Esophagus squamous epithelium (tissue), 5 donors: ENCODE measurements at places on chromosomes 2 and 18. TPM values are rescaled to one million over a fixed set of nuclear protein-coding genes. Genes with fewer than 3 reads are reported as not detected.

GRCh38 chr2:103873716-103874351 lies 980.1 kb upstream of the POU3F3 start:
- DNase-seq = no peak

DNA sequence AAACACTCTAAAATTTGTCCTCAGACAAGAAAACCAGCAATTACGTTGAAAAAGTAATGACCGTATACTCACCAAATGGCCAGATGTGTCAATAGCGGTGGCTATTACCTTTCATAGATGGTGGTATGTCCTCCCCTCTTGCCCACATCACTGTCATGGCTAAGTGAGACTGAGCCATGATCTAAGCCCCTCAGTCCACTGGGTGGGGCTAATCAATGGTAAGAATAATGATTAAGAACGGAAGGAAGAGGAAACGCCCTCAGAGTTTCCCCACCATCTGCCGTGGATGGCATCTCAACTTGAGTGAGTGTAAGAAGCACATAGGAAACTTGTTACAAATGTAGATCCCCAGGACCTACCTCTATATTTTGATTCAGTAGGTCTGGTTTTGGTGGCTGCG lies 65.8 kb upstream of the EFEMP1 start:
- DNase-seq = no peak

DNA sequence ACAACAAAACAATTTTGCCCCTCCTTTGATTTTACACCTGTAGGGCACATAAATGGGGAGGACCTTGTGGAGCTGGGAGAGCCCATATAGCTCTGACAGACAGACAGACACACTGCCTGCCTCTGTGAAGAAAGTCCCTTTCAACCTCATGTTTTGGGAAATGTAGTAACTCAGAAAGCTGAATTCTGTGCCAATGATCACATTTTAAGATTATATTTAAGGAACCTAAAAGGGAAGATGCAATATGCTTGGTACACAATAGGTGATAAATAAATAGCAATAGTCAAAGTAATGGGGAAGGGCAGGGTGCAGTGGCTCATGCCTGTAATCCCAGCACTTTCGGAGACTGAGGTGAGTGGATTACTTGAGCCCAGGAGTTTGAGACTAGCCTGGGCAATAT lies 446.4 kb upstream of the ID2 start:
- DNase-seq = no peak

- DNase-seq = no peak
These were observed 280.1 kb downstream of the PTH2R start for GRCh38 chr2:208686665-208687064.

- no peak for DNase-seq
These were observed 420.3 kb upstream of the MMADHC start for GRCh38 chr2:150007815-150008430.

Gene MREG
- 37.4 TPM for total RNA-seq

Gene REG1B
- total RNA-seq = not detected
